Activated CD4-positive, alpha-beta memory T cell treated with anti-CD3 and anti-CD28 coated beads, Interleukin-2, amount 10 ng/mL, durations not matched to agents 7 days and 5 days (primary cell): ENCODE measurements at places on chromosomes 13 and 19. TPM values are rescaled to one million over a fixed set of nuclear protein-coding genes. Genes with fewer than 3 reads are reported as not detected.

DNA sequence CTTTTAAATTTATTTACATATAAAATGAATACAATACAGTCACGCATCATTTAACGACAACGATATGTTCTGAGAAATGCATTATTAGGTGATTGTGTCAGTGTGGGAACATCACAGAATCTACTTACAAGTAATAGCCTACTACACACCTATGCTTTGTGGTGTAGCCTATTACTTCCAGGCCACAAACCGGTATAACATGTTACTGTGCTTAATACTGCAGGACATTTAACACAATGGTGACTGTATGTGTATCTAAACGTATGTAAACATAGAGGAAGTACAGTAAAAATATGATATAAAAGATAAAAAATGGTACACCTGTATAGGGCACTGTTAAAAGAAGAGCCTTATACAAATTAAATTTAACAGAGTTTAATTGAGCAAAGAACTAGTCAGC is 62.4 kb upstream of the KLHL1 start:
- H3K27ac ChIP-seq = no peak overlapping the region
- no peak for DNase-seq
- no peak overlapping the region for H3K4me3 ChIP-seq
- no peaks in the 10 kb centered on the region for H3K36me3 ChIP-seq

EFNB2 gene
- 0.13 TPM for total RNA-seq

DNA sequence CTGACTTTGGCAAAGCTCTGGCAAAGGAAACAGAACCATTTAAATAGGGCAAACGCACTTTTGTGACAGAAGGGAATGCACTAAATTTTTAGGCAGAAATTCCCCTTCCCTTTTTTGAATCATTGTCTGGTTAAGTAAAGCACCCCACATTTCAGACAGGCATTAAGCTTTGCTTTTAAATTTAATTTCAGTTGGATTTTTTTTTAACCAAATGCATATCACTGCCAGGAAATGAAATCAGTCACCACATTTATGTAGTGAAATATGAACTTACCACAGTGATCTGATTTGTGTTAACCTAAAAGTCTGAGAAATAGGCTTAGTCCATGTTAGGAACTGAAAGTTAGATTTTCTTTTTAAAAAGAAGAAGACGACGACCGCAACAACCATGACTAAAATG is 10.8 kb downstream of the GPR183 start:
- H3K4me1 ChIP-seq = peaks cover 78% of the 10 kb centered on the region
- peaks cover 51% of the 10 kb centered on the region for H3K36me3 ChIP-seq
- no peaks in the 10 kb centered on the region for H3K27me3 ChIP-seq
- DNase-seq = no peak
- peak overlapping the region; percentile 94 for H3K27ac ChIP-seq

DGKH gene
- 20.4 TPM for total RNA-seq

IL12RB1 gene
- total RNA-seq = 66.1 TPM

FFAR2 gene
- not detected for total RNA-seq
